Activated T-helper 9 cell treated with anti-CD3 and anti-CD28 coated beads, Interleukin-2, amount 50 U/mL, for 16 hours (primary cell): ENCODE measurements at places on chromosomes 4 and X.

GRCh38 chr4:70938086-70938485 is 35.9 kb downstream of the MOB1B start:
- DNase-seq = no peak

DNA sequence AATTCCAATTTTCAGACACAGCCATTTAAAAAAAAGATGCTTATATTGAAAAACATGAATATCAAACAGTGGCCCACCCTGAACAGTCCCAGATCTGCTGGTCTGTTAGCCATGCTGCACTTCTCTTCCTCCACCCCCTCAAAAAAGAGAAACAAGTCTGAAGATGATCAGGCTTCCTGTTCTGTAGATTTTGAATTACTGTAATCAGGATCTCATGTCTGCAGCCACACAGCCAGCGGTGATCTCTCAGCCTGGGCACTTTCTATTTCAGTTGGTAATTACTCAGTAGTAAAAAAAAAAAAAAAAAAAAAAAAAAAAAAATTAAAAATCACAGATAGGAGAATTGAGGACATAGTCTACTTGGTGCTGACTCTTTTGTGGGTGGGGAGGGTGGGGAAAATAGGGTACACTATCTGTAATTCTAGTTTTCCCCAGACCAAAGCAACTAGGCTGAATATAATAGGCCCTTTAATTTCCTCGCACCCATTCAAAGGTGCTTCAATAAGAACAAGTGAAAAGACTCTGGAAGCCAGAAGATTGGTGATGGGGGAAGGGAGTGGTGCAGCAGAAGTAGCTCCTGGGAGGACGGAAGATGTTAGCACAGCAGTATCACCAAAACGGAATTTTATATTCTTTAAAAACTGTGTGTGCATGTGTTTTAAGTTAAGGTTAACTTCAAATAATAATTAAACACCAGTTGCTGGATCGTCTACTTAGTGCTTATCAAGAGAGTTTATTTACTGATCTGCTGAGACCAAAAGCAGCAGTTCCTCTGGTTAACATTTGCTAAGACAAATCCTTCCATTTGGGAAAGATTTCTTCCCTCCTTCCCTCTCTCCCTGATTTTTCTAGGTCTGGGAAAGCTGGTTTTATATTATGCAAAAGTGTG is 47.0 kb downstream of the SPRY1 start:
- DNase-seq = no peak

DNA sequence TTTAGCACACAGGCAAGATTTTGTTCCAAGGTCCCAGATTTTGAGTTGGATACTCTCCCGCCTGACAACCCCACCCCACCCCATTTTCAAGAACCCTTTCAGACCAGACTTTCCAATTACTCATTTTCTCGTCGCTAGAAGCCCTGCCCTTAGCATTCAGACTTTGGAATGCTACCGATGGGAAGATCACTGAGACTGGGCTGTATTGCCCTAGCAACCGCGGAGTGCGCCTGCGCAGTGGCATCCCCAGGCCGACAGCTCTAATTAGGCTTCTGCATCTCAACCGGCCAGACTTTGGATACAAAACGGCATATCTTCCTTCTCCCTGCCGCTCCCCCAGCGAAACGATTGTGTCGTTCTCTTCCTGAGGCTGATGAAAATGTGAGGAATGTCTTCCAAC is 3.4 kb downstream of the MAGEE2 start:
- DNase-seq = no peak

GRCh38 chr4:76705472-76705871 is 192.5 kb downstream of the SOWAHB start:
- DNase-seq = no peak

- no peak for DNase-seq
Observed at GRCh38 chr4:183287677-183288076, 32.4 kb downstream of the CLDN22 start.

DNA sequence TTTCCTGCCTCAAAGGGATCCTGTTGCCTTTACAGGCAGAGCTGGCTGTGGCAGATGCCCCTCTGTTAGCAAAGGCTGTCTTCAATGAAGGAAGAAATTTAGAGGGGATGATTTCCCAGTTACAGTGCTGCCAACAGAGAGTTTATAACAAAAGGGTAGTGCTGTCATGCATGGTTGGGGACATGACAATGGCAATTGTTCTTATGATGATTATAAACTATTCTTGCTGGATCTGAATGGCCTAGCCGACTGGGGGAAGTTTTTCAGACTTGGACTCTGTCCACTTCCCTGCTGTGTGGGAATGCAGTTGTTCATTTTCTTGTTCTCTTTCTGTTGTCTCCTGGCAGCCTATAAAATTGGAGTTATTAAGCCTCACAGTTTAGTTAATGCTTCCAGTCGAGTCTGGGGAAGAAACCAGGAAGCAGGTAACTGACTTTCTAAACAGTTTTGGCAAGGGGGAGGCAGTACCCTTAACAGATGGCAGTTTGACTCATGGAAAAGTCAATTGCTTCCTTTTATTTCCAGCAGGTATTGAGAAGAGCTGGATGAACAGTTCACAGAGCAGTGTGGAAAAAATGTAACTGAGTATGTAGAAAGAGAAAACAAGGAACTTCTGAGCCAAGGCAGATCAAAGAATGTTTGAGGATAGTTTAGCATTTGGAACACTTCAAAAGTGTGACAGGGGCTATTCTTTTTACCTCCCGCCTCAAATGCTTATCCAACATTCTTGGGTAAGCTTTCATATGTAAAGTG is 582.6 kb downstream of the RAPGEF2 start:
- no peak for DNase-seq

- DNase-seq = no peak
Observed at GRCh38 chr4:144666539-144667175, 20.7 kb downstream of the HHIP start.

GRCh38 chrX:41705680-41706374 is 17.1 kb downstream of the GPR34 start:
- DNase-seq = no peak

GRCh38 chr4:14994242-14994641 is 8.0 kb upstream of the CPEB2 start:
- DNase-seq = no peak

DNA sequence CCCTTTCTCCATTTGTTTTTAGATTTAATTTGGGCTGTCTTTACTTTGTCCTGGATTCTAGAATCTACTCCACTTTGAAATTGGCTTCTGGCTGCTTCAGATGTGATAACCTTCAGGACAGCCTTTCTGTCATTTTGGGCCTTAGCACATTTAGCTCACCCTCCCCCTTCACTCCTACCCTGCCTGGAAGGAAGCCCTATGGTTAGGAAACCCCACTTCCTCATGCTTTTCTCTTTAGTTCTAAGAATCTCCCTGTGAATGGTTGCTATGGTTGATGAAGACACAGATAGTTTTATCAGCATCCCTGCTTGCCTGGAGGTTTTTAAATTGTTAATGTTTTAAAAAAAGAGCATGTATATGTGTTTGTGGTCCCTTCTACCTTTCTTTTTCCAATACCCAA is 100.7 kb upstream of the PTPN13 start:
- DNase-seq = no peak

GRCh38 chrX:107559506-107559905 is 68.8 kb upstream of the PRPS1 start:
- no peak for DNase-seq

DNA sequence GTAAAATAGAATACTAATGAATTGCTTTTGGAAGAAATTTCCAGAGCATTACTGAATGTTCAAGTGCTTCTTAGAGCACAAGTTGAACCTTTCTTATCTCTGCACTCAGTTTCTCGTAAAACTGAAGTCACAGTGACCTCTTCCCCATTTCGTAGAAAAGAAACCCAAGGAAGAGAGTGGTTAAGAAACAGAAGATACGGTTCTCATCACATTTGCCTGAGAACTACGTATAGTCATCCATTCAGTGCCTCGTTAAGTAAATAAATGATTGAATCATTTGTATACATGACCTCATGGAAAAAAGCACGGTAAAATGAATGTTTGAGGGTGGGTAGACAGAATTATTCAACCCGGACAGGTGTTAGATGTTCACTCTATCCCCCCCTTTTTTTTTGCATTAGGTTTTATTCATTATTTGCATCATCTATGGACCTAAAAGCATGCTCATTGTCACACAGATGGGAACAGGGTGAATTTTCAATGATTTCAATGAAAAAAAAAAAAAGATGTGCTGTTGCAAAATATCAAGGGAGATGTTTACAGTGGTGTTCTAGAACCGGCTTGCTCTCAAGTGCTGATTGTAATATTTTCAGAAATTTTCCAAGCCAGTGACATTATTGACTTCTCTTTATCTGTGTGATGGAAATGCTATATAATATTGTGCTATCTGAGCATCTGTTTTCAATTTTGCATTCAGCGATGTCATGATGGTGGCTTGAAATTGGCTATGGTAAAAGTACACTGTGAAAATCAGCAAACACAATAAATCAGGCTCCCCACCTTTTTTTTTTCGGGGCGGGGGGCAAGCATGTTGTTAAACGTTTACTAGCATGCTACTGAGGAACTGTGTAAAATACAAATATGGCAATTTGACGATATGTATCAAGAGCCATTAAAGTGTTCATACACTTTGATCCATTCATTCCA is 4.3 kb downstream of the RHOH start:
- no peak for DNase-seq

GRCh38 chr4:41977709-41978108 is 3.8 kb upstream of the DCAF4L1 start:
- DNase-seq = no peak

- DNase-seq = no peak
Observed at GRCh38 chrX:153740631-153741222, 16.1 kb downstream of the ABCD1 start.

GRCh38 chr4:121819216-121819965 is 4.3 kb downstream of the CCNA2 start:
- DNase-seq = no peak

GRCh38 chrX:17743913-17744312 is 6.6 kb downstream of the SCML1 start:
- no peak for DNase-seq

DNA sequence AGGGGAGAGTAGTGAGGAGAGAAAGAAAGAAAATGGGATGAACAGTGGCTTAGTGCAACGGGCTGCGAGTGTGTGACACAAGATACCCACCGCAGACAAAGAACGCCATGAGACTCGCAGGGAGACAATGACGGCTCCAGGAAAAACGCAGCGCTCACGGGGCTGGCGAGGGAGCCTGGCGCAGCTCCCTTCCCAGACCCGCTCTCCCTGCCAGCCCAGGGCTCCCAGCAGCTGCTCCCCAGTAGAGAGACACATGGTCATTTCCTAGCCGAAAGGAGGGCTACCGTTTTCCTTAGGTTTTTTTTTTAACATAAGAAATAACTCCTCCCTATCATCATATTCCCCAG is 149.5 kb downstream of the MAML3 start:
- DNase-seq = no peak

DNA sequence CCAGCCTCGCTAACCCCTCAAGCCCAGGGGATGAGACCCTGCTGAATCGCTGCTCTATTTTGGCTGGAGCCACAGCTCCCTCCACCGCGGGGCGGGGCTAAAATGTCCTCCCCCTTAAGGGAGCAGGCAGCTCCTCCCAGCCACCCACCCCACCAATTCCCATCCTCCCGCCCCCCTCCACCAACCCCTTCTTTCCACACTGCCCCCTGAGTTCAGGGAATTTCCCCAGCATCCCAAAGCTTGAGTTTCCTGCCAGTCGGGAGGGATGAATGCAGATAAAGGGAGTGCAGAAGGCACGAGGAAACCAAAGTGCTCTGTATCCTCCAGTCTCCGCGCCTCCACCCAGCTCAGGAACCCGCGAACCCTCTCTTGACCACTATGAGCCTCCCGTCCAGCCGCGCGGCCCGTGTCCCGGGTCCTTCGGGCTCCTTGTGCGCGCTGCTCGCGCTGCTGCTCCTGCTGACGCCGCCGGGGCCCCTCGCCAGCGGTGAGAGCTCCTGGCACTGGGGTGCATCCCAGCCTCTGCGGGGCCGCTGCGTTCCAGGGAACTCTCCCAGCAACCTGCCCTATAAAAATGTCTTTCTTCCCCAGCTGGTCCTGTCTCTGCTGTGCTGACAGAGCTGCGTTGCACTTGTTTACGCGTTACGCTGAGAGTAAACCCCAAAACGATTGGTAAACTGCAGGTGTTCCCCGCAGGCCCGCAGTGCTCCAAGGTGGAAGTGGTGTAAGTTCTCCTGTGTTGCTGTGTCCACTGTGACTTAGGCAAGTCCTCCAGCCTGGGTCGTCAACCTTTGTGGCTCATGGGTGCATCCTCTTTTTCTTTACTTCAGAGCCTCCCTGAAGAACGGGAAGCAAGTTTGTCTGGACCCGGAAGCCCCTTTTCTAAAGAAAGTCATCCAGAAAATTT is at the start of gene CXCL6:
TSS of gene CXCL6 (plus strand) at position 306 of the 907 bp plus-strand sequence. CDS start at position 379, 73 bp downstream.
- DNase-seq = no peak
